HFFc6 (cell line): ENCODE measurements at places on chromosomes 1 and 21.

DNA sequence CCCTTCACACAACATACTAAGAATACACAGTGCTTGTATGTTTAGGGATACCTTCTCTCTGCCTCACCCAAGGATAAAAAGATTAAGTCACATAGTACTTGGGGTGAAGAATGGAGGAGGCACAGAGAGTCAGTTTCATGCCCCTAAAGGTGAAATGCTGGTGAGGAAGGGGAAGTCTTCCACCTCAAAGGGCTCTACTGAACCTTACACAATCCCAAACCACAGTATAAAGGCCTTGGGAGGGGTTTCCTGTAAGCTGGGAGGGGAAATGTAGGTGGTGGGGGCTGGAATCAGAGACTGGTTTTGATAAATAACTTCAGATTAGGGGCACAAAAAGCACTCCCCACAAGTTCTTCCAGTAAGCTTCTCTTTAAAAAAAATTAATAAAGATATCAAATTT is 3.5 kb downstream of the MINDY1 start:
- peaks cover 62% of the 10 kb centered on the region for H3K4me1 ChIP-seq
- H3K36me3 ChIP-seq: peaks cover 13% of the 10 kb centered on the region; the same call in 1 of the 2 replicates
- no peak for DNase-seq
- H3K4me3 ChIP-seq: no peak overlapping the region
- H3K27ac ChIP-seq: no peak overlapping the region; the same call in 1 of the 2 replicates

- peaks cover 3% of the 10 kb centered on the region; the same call in 1 of the 2 replicates for H3K27me3 ChIP-seq
- no peak for DNase-seq
These were observed 546 bp downstream of the DONSON start for GRCh38 chr21:33587792-33588484.

GRCh38 chr1:5447503-5447960 is 544.7 kb downstream of the NPHP4 start:
- no peaks in the 10 kb centered on the region; the same call in 1 of the 2 replicates for H3K27me3 ChIP-seq
- DNase-seq: no peak
- H3K4me3 ChIP-seq: no peak overlapping the region
- H3K27ac ChIP-seq: no peak overlapping the region
- 0 out of 2 replicates have a peak, but pooled peaks cover 4% of the 10 kb centered on the region for H3K36me3 ChIP-seq
- no peaks in the 10 kb centered on the region for H3K4me1 ChIP-seq

DNA sequence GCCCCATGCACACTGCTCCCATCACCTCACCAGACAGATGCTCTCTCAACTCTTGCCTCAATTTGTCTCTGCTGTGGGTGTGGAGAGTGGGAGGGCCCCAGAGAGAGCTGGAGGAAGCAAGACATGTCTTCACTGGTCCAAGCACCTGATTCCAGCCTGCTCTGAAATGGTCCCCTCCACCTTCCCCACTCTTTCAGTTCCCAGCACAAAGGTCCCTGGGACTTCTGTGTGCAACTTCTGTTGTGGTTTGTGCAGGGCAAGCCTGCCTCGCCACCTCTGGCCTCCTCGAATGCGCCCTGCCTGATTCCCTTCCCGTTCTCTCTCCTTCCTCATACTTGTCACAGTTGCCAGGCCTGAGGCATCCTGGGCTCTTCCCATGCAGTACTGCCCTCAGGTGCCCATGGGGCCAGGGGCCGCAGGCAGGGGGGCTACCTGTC is 119.3 kb downstream of the SYT2 start:
- H3K27me3 ChIP-seq: peaks cover 5% of the 10 kb centered on the region
- no peak overlapping the region for H3K4me3 ChIP-seq
- H3K27ac ChIP-seq: peak overlapping the region; percentile 99
- H3K4me1 ChIP-seq: peaks cover 73% of the 10 kb centered on the region

- DNase-seq: no peak
- H3K4me1 ChIP-seq: peaks cover 30% of the 10 kb centered on the region
- no peak overlapping the region for H3K27ac ChIP-seq
- peaks cover 19% of the 10 kb centered on the region for H3K36me3 ChIP-seq
These were observed 105.5 kb downstream of the TOMM20 start for GRCh38 chr1:235022981-235023710.

DNA sequence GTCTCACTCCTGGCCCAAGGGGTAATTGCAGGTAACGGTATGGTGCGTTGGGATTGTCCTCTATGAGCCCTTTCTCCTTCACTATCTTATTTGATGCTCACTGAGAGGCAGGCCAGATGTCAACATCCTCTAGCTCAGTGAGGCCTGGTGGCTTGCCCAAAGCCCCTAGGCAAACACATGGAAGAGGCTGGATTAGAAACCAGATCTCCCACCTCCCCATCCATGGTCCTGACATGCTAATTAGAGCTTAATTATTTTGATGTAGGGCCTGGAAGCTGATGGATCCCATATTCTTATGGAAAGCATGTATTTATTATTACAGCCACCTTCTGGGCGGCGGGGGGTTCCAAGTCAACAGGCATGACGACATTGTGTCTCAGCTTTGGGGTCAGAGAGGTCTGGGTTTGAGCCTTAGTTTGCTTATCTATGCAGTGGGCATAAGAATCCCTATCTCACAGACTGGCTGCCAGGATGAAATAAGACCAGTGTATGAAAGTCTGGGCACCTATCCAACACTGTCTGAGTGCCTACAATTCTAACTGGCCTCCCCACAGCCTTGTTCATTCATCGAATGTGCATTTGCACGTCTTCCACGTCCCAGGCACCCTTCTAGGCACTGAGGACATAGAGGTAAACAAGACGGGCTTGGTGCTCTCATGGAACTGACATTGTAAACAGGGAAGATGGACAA is 6.2 kb downstream of the SMPDL3B start:
- H3K27me3 ChIP-seq: peaks cover 4% of the 10 kb centered on the region
- DNase-seq: no peak
- no peak overlapping the region for H3K4me3 ChIP-seq
- H3K4me1 ChIP-seq: no peaks in the 10 kb centered on the region
- H3K27ac ChIP-seq: no peak overlapping the region

DNA sequence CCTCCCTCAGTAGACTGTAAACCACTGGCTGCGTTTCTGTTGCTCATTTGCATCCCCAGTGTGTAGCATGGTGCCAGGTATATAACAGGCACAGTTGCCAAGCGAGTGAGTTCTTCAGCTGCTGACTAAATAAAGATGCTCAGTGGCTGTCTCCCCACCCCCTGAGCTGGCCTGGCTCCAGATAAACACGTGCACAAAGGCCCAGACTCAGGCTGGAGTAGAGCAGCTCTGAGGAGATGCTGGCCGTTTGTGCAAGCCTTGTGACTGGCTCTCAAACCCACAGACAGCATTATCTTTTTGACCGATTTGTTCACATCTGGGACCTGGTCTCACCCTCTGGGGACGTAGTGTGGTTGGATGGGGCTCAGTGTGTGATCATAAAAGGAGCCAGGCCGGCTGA is 7.1 kb downstream of the CHRNB2 start:
- H3K27ac ChIP-seq: no peak overlapping the region; the same call in 1 of the 2 replicates
- peaks cover 12% of the 10 kb centered on the region for H3K4me1 ChIP-seq
- peak; percentile 54 for DNase-seq
- H3K36me3 ChIP-seq: peaks cover 9% of the 10 kb centered on the region; the same call in 1 of the 2 replicates
